Keratinocyte (primary cell): ENCODE measurements at places on chromosomes 3 and 15.

- peaks cover 6% of the 10 kb centered on the region for H3K4me1 ChIP-seq
- no peaks in the 10 kb centered on the region for H3K27me3 ChIP-seq
Observed at GRCh38 chr15:96171853-96172296, 158.6 kb upstream of the NR2F2 start.

- no peaks in the 10 kb centered on the region for H3K27me3 ChIP-seq
- H3K36me3 ChIP-seq = no peaks in the 10 kb centered on the region
- no peak for DNase-seq
- H3K4me1 ChIP-seq = no peaks in the 10 kb centered on the region
- H3K4me3 ChIP-seq = no peak overlapping the region
Observed at GRCh38 chr15:24899367-24899766, 55.4 kb upstream of the SNRPN start.

DNA sequence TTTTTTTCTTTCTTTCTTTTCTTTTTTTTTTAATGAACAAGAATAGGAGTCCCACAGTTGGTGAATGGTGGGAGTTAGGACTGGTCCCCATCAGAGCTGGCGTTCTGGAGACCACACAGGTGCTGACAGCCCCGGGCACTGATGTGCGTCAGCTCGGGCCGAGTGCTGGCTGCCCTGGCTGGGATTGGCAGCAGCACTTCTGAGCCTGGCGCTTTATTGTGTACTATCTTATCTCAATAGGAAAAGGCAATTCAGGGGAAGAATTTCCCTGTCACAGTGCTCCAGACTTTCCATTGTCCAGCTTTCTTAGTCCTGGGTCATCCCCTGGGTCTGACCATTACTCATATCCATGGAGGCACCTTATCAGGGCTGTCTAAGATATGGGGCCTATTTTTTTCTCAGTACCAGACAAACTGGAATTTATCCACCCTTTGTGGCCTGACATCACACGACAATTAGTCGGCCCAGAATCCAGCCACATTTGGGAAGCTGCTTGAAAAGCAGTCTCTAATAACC is 54.1 kb downstream of the TMEM44 start:
- DNase-seq = no peak
- H3K4me3 ChIP-seq = no peak overlapping the region
- no peak overlapping the region for H3K27ac ChIP-seq
- H3K36me3 ChIP-seq = no peaks in the 10 kb centered on the region
- H3K27me3 ChIP-seq = no peaks in the 10 kb centered on the region
- H3K4me1 ChIP-seq = peaks cover 32% of the 10 kb centered on the region

- DNase-seq = no peak
- peaks cover 6% of the 10 kb centered on the region for H3K36me3 ChIP-seq
- H3K4me3 ChIP-seq = peak overlapping the region; percentile 98
- H3K27ac ChIP-seq = peak overlapping the region; percentile 99
- no peaks in the 10 kb centered on the region for H3K27me3 ChIP-seq
- H3K4me1 ChIP-seq = peaks cover 23% of the 10 kb centered on the region
Observed at GRCh38 chr3:150544726-150545125, 1.6 kb downstream of the SERP1 start.

DNA sequence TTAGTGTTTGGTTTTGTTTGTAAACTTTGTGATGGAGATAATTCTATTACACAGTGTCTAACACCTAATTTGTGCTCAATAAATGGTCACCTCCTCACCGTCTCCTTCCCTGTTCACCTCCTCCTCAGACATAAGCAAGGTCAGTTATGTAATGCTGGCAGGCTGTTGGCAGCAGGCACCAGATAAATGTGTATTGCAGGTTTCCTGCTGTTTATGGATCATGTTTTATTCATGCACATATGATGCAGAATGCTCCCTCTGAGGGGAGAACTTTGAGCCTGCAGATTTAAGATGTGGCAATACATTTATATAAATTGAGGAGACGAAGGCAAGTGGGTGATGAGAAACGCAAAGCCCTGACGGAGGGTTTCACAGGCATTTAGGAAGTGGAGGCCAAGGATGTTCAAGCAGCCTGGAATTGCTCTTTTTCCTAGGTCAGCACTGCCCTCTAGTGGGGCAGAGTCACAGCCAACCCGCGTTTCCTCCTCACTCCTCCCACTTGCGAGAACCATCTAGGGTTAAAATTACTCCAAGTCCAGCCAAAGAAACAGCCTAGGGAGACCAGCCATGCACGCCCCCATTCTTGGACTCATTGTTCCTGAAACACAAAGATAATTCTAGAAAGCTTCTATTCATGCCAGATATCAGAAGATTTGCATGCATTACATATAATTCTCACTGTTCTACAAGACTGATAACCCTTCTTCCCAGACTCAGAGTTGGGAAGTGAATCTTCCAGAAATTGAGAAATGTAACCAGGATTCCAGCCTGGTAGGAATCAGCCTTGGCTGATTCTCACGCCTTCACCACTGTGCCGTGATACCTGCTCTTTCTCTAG is 228.7 kb downstream of the SLCO3A1 start:
- no peak for DNase-seq
- no peaks in the 10 kb centered on the region for H3K27me3 ChIP-seq
- peaks cover 1% of the 10 kb centered on the region for H3K36me3 ChIP-seq
- H3K27ac ChIP-seq = no peak overlapping the region

DNA sequence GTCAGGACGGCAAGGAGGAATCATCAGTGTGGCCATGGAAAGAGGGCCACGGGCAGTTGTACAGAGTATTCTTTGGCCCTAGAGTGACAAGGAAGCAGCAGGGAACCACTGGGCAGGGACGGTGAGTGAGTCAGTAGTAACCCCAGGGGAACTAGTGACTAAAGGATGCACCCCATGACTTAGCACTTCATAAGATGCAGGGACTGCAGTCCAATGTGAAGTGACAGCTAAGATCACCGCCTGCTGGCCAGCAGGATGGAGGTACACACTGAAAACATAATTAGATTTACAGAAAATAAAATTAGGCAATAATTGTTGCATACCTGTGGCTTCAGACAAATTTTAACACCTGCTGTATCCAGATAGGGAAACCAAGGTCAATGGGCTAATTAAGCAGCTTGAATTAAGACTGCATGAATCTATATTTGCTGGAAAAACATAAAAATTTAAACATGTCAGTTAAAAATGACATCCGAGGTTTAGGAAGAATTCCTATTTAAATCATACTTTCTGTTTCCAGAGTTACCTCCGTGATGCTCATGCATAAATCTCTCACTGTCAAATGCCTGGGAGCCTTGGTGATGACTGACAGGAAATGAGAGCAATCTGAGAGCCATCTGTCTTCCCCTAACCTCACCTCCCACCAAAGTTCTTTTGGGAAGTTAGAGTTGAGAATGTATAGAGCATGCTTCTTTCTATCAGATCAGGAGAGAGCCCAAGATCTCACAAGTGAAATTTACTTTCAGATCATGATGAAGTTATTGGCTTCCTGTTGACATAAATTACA is 56.5 kb downstream of the DCLK3 start:
- H3K27ac ChIP-seq = no peak overlapping the region
- no peaks in the 10 kb centered on the region for H3K27me3 ChIP-seq
- H3K4me3 ChIP-seq = no peak overlapping the region
- H3K4me1 ChIP-seq = peaks cover 6% of the 10 kb centered on the region
- H3K36me3 ChIP-seq = no peaks in the 10 kb centered on the region

DNA sequence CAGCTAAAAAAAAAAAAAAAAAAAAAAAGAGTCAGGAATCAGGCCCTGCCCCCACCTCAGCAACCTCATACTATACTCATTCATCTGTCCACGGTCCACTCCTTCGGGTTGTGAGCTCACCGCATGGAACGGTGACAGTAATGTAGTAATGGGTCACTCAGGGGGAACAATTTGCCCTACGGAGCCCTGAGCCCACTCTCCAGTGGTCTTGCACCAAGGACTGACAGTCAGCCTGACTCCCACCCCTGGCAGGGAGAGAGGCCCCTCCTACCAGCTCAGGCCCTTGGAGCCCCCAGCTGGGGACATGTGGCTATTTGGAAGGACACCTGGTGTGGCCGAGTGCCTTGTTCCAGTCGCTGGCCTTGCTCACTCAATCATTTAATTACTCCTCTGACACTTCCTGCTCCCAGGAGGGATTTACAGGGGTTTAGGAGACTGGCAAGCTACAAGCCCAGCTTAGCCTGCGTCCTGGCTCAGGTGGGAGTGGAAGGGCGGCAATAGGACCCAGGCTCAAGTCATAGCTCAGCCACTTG is 19.9 kb upstream of the CACNA2D2 start:
- H3K27ac ChIP-seq = no peak overlapping the region
- no peak overlapping the region for H3K4me3 ChIP-seq
- DNase-seq = no peak

GRCh38 chr3:16550676-16551341 is 37.3 kb upstream of the RFTN1 start:
- no peak overlapping the region for H3K27ac ChIP-seq
- peak; percentile 82 for DNase-seq
- H3K27me3 ChIP-seq = no peaks in the 10 kb centered on the region
- peaks cover 22% of the 10 kb centered on the region for H3K4me1 ChIP-seq
- H3K4me3 ChIP-seq = no peak overlapping the region

DNA sequence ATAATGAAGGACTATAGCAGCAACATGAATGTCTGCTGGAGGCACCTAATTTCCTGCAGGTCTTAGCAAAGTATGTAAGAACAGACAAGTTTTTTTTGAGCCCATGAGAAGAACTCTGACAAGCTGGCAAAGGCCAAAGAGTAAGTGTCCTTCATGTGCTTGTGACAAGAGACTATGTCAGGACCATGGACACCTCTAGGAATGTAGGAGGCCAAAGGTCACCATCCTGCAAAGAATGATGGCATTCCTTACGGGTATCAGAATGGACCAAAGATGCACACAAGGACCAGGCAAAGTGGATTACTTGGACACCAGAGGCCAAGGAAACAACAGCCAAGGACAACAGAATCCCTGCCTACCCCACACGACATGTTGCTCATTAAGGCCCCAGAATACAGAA is 858.5 kb upstream of the CFAP20DC start:
- no peaks in the 10 kb centered on the region for H3K27me3 ChIP-seq
- no peaks in the 10 kb centered on the region for H3K36me3 ChIP-seq
- H3K4me3 ChIP-seq = no peak overlapping the region
- H3K4me1 ChIP-seq = no peaks in the 10 kb centered on the region

DNA sequence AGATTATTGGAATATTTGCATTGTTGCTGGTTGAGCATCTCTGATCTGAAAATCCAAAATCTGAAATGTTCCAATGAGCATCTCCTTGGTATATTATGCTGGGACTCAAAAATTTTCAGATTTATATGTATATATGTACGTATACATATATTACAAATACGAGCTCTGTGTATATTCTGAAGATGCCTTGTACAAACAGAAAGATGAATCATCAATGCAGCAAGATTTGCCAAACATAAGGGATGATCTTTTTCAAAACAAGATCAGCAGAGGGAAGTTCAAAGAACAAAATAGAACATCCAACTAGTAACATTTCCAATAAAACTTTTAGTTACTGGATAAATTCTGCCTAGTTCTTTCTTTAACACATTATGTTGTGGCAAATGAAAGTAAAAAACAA is 42.5 kb downstream of the HERC1 start:
- peaks cover 4% of the 10 kb centered on the region for H3K4me1 ChIP-seq
- DNase-seq = no peak
- H3K27ac ChIP-seq = no peak overlapping the region

DNA sequence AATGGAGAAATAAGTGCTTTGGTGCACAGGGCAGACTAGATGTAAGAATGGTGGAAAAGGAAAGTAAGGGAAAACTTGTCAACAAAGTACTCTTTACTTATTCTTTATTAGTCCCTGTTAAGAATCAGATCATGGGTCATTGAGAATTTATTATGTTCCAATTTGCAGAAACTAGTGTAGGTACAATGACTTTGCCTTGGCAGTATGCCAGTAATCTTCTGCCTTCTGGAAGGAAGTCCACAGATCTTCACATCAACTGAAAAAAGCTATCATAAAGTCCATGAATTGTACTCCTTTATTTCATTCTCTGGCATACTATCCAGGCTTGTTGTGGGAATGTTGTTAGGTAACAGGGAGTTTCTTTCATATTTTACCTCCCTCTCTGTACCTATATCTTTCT is 88.2 kb upstream of the FLNB start:
- H3K27ac ChIP-seq = no peak overlapping the region
- H3K36me3 ChIP-seq = peaks cover 28% of the 10 kb centered on the region
- H3K27me3 ChIP-seq = no peaks in the 10 kb centered on the region
- DNase-seq = no peak
- no peak overlapping the region for H3K4me3 ChIP-seq

- H3K4me1 ChIP-seq = peaks cover 32% of the 10 kb centered on the region
- DNase-seq = no peak
- H3K4me3 ChIP-seq = no peak overlapping the region
- H3K27me3 ChIP-seq = no peaks in the 10 kb centered on the region
- H3K27ac ChIP-seq = no peak overlapping the region
- no peaks in the 10 kb centered on the region for H3K36me3 ChIP-seq
Observed at GRCh38 chr3:129233538-129233937, 15.9 kb upstream of the COPG1 start.

DNA sequence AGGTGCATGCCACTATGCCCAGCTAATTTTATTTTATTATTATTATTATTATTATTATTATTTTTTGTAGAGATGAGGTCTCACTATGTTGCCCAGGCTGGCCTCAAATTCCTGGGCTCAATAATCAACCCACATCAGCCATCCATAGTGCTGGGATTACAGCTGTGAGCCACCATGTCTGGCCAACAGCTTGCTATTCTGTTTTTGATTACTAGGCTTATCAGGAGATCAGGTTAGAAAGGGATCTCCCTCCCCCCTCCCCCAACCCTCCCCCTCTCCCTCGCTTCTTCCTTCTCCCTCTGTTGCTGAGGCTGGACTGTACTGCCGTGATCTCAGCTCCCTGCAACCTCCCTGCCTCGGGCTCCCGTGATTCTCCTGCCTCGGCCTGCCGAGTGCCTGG is 8.6 kb downstream of the CLN6 start:
- no peak overlapping the region for H3K27ac ChIP-seq
- H3K4me1 ChIP-seq = no peaks in the 10 kb centered on the region
- H3K27me3 ChIP-seq = no peaks in the 10 kb centered on the region
- peaks cover 5% of the 10 kb centered on the region for H3K36me3 ChIP-seq
- DNase-seq = no peak

DNA sequence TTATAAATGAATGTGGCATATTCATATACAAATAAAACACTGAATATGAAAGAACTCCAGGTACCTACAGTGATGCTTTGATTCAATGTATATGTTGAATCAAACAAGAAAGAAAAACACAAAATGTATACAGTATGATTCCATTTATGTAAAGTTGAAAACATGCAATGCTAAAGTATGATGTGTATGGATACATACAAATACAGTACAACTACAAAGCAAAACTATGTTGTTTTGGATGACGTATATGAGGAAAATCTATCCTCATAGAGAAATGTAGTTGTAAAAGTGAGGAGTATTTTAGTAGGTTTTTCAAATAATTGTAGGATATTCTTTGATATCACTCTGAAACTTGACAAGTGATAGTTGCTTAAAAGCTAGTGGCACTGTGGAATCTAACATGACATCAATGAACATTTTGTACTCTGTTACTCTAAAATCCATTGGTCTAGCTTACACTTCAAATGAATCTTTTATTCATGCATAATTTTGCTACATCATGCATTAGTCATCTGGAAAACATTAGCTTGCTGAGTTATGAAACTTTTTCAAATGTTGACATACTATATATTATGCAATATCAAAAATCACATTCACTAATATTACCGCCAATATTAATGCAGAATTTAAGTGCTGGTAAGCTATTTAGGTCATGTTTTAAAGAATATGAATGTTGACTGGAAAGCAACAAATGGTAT is 278.1 kb upstream of the CHRNA7 start:
- no peaks in the 10 kb centered on the region for H3K27me3 ChIP-seq
- H3K4me1 ChIP-seq = no peaks in the 10 kb centered on the region
- H3K27ac ChIP-seq = no peak overlapping the region
- H3K36me3 ChIP-seq = no peaks in the 10 kb centered on the region
- H3K4me3 ChIP-seq = no peak overlapping the region
- DNase-seq = no peak

- H3K27ac ChIP-seq = no peak overlapping the region
- no peak for DNase-seq
- peaks cover 3% of the 10 kb centered on the region for H3K36me3 ChIP-seq
- H3K4me1 ChIP-seq = peaks cover 16% of the 10 kb centered on the region
- H3K27me3 ChIP-seq = no peaks in the 10 kb centered on the region
Observed at GRCh38 chr15:41233367-41233771, 2.3 kb downstream of the CHP1 start.
